ENCODE measurements at places on chromosomes 6 and 20. TPM values are rescaled to one million over a fixed set of nuclear protein-coding genes. Genes with fewer than 3 reads are reported as not detected.

HUS1B gene
- total RNA-seq, result not detected

BMP7 gene
- total RNA-seq, result 23.2 TPM

TTBK1 gene
- 0.13 TPM for total RNA-seq

DNA sequence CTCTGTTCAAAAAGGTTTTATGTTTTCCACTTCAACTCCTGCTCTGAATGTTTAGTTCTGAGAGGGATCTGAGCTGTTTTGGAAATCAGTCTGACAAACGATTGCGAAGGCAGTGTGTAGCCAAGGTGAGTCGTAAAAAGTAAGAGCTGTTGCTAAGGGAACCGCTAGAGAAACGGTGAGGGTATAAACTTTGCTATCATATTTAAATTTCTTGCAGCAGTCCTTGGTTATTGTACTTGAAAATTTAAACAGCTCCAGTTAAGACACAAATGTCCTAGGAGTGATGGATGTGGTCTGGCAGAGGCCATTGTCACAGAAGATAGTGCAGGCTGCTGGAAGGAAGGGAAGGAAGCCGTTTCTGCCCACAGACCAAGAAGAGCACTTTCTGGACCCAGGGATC, 64.9 kb upstream of the CITED2 start:
- DNase-seq, result no peak

DNA sequence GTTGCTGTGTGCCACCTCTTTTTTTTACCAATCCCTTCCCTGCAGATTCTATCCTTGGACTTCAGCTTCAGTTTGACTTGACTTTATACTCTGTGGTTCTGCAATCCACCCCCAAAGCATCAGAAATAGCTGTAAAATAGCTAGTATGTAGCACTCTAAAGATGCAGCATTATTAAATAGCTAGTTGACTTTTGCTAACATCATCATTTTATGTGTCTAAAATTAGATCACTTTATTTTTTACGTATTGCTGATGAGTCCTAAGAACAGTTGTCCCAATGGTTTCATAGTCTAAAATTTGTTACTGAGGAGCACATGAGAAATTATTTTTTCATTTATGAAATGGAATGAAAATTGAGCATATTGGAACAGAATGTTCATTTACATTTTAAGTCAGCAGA, 138.2 kb downstream of the NKAIN2 start:
- no peak for DNase-seq

- DNase-seq, result no peak
Observed at GRCh38 chr20:10432079-10432478, 1.9 kb downstream of the MKKS start.

Measured in Right ventricle myocardium superior (tissue), 1 donor.